ENCODE measurements at places on chromosomes 1 and 21. TPM values are rescaled to one million over a fixed set of nuclear protein-coding genes. Genes with fewer than 3 reads are reported as not detected.

DNA sequence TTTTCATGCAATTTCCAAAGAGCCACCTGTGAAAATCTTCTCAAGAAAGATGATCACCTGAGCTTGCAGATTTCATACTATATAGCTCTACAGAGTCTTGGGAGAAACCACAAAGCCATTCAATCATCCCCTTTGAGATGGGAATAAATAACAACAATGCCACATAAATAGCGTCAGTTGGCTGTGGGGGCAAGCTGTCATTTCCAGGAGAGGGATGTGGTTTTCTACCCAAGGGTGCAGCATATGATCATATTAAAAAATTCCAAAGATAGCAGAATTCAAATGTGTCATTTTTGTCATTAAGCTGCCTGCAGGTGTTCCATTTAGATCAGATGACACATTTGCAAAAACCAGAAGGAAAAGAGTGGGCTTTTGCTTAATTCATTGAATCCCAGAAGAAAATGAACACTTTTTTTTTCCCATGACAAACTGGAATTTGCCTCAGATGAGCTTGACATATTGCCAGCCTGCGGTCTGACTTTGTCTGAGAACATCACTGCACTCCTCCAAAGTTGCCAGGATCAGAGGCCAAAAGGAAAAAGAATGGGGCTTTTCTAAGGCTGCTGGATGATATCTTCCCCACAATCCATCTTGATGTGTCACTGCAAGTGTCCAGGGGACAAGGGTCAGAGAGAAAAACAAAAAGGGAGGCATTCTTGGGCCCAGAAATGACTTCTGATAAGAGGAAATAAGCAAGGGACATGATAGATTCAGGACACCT lies 314.1 kb upstream of the USP25 start:
- peak; percentile 16 for DNase-seq

GRCh38 chr1:37476460-37477197 lies 2.2 kb downstream of the ZC3H12A start:
- peak; percentile 88 for DNase-seq

GRCh38 chr21:38350684-38351083 lies 93.9 kb downstream of the KCNJ15 start:
- no peak for DNase-seq

- no peak for DNase-seq
Observed at GRCh38 chr1:192600275-192600674, 24.7 kb downstream of the RGS1 start.

TRAF3IP3 gene
- total RNA-seq = not detected

HOOK1 gene
- total RNA-seq = 0.30 TPM

ASTN1 gene
- not detected for total RNA-seq

FAM131C gene
- total RNA-seq = 0.15 TPM

DNA sequence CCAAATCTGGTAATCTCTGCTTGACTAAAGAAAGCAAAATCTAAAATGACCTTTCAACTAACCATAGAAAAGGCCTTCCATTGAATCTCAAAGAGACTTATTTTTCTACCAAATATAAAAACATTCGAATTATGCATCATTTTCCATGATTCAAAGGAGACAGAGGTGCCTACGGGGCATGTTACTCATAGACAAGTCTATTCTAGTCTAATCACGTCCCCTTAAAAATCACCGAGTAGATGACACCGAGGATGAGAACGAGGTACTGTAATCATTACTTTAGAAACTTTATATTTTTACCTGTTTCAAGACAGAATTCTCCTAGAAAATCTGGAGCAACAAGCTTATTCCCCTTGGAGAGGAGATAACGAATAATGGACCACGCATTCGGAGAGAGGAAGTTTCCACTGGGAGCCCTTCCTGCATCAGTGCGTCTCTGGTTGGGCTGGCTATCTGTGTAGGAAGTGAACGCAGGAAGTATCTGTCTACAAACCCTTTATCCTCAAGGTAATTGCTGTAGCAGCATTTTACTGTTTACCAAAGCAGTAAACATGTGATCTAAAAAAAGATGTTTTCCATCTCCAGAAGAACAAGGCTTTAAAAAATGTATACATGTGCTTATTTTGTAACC lies 9.5 kb downstream of the ERG start:
- DNase-seq = no peak

- DNase-seq = peak; percentile 8
Observed at GRCh38 chr1:172203135-172203823, 217.2 kb upstream of the C1orf105 start.

THEM5 gene
- not detected for total RNA-seq

- DNase-seq = no peak
Observed at GRCh38 chr1:170049176-170049800, 25.2 kb downstream of the KIFAP3 start.

CELF3 gene
- not detected for total RNA-seq

DNA sequence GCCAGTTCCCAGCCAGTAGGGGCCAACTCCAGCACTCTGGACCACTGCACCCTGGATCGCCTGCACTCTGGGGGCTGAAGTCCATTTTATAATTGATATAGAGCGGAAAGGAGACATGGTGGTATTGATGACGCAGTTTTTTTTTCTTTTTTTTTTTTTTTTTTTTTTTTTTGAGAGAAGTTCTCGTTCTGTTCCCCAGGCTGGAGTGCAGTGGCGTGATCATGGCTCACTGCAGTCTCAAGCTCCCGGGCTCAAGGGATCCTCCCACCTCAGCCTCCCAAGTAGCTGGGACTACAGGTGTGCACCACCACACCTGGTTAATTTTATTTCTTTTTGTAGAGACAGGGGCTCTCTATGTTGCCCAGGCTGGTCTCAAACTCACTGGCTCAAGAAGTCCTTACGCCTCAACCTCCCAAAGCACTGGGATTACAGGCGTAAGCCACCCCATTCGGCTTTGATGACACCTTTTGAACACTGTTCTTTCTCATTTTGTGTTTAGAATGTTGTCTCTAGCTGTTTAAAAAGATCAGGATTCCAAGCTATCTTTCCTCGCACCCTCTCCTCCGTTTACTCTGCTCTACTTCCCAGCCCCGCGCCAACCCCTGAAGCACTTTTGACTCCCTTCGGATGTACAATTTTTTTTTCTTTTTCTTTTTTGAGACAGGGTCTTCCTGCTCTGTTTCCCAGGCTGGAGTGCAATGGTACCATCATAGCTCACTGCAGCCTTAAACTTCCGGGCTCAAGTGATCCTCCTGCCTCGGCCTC lies 960 bp downstream of the MX2 start:
- DNase-seq = no peak

DNA sequence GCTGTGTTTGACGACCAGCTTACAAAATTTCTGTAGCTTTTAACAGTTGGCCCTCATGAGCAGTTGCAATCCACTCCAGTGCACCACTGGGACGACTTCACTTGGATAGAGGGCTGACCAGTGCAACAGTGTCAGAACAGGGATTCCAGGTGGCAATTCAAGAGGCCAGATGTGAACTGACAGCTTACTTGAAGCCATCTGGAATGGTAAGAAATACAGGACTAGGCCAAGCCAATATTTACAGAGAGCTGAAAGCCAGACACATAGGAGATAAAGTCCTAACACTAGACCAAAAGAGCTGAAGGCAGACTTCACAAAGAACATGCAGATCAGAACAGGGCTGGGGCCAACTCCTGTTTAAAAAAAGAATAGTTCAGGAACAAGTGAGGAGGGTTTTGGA lies 93.5 kb upstream of the NFIA start:
- DNase-seq = no peak

- peak; percentile 12 for DNase-seq
Observed at GRCh38 chr21:32096411-32096810, 182.4 kb downstream of the MIS18A start.

- DNase-seq = no peak
Observed at GRCh38 chr1:191608367-191608766, 549.9 kb upstream of the RGS18 start.

DNA sequence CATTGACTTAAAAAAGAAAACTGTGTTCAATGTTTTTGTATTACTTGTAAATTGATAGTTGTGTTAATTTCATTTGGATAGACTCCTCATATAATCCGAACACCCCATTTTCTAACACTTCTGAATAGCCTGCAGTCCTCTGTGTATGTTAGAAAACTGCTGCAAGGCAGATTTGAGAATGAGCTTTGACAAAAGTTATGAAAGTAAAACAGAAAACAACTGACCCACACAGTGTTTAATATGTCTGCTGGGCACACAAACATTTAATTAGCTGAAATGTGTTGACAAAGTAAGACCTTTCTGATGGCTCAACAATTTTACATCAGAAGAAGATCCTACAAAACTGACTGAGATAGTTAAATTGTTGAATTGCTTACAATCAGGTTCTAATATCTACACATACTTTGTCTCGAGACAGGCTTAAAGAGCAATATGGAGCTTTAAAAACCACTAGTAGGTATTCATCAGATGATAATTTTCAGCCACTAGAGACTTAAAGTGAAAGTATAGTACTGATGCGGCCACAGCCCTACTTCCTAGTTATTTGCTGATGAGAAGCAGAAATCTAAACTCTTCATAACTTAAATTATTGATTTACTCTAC lies 40.0 kb upstream of the PRMT6 start:
- DNase-seq = no peak

SAMD11 gene
- 43.5 TPM for total RNA-seq

- DNase-seq = no peak
Observed at GRCh38 chr1:30840904-30841598, 67.5 kb downstream of the SDC3 start.

GRCh38 chr1:38615680-38616079 lies 243.9 kb downstream of the RRAGC start:
- no peak for DNase-seq

DNA sequence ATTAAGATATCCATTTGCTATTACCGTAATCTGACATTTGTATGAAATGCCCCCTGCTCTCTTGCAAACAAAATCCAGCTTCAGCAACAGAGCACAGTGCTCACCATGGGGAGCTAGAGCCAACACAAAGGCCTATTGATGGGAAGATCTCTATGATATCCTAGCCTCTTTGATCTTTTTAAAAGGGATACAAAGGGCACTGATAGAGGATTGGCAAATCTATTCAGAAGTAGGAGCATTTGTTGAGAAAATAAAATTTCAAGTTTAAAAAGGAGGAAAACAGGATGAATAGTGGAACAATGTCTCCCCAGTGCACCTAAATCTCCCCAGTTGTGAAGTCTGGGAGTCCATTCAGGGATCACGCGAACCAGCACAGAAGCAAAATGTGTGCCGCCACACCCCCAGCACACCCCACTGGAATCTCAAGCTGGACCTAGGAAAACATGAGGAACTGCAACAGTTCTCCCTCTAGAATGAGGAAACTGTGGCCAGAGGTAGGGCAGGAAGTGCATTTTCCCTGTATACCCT lies 32.2 kb downstream of the MRAP start:
- no peak for DNase-seq

DNA sequence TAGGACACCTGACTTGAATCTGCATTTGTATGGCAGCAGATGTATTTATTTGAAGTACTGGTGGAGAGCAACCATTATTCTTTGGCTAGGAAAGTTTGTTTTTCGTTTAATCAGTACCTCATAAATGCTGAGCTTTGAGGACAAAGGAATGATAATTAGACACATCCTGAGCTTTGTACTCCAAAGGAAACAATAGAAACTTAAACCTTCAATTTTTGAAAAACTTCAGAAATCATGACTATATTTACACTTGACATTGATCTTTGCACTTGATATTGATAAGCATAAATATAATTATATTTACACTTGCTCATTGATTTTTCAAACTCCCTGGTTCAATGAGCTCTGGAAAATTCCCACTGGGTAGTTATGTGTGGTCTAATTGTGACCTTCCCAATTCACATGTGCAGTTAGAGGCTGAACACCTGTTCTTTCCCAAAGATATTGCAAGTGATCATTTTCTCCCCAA lies 10.7 kb downstream of the PATJ start:
- DNase-seq = no peak

TEX38 gene
- total RNA-seq = not detected

AIM2 gene
- not detected for total RNA-seq

DNA sequence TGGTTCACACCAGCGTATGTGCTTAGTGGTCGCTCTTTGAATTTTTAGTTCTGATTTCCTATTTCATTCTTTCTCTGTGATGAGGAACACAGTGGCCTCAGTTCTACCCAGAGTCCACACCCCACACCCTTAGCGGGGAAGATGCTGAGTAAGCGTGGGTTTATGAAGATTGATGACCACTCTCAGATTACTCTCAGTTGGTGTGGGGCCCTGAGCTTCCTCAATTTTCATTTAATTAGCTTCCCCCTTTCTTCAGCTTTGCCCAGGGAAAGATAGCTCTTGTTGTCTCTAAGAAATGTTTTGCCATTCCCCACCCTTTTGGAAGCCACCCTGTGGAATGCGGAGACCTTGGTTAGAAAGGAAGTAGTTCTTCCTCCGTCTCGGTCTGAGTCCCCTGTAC lies 299.9 kb upstream of the PROX1 start:
- DNase-seq = no peak

- DNase-seq = no peak
Observed at GRCh38 chr1:55463814-55464475, 248.8 kb upstream of the USP24 start.

ERICH3 gene
- total RNA-seq = not detected

DNA sequence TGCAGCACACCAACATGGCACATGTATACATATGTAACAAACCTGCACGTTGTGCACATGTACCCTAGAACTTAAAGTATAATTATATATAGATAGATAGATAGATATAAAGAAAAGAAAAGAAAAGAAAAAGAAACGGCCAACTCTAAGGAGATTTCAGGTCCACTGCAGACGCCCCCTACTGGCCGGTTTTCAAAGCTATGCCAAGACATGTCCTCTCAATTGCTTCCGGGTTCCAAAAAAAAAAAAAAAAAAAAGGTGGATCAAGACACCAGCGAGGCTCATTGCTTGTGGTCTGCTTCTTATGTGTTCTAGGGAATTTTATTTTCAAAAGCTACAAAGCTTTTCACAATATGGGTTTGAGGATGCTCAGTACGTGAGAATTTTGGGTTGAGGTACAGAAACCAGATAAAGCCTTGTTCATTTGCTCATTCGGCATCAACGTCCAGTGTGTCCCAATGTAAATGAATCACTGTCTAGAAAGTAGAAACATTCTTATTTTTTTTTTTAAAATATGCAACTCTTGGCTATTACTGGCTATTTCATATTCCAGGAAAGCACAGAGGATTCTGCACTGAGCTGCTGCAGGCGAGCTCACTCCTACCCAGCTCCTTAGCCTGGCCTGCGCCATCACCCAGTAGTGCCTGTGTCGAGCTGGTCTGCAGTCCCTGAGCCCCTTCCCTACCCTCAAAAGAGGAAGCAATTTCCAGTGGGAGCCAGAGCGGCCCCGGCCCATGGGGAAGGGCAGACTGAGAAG lies 643.0 kb downstream of the KIF26B start:
- DNase-seq = no peak

- peak; percentile 45 for DNase-seq
Observed at GRCh38 chr1:9321480-9321849, 28.8 kb downstream of the SPSB1 start.

- no peak for DNase-seq
Observed at GRCh38 chr1:113904293-113904673, 316 bp downstream of the AP4B1 start.

DNA sequence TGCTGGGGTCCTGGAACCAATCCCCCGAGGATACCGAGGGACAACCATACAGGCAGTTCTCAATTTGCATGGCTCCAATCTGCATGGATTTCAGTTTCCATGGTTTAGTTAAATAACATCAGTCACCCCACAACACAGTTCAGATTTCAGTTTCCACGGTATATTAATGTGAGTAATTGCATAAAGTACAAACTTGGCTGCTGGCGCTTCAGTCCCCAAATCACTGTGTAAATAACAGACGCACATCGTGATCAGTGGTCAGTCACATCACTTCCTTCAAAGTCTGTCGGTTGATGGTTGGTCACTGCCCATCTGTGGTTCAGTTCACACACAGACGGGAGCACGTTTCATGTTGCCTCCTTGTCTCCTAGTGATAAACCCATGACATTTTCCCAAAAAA lies 66.4 kb upstream of the LPGAT1 start:
- DNase-seq = no peak

Data from MG63 (cell line).